ENCODE measurements at places on chromosomes 1 and 21.
A peak's percentile ranks its signal among the peaks of the same experiment; 100 is the strongest.

GRCh38 chr1:68270951-68271350, 38.6 kb upstream of the WLS start:
- DNase-seq: no peak
- H3K36me3 ChIP-seq: no peaks in the 10 kb centered on the region
- H3K4me3 ChIP-seq: no peak overlapping the region
- H3K4me1 ChIP-seq: no peaks in the 10 kb centered on the region
- no peaks in the 10 kb centered on the region for H3K27me3 ChIP-seq
- H3K27ac ChIP-seq: no peak overlapping the region

DNA sequence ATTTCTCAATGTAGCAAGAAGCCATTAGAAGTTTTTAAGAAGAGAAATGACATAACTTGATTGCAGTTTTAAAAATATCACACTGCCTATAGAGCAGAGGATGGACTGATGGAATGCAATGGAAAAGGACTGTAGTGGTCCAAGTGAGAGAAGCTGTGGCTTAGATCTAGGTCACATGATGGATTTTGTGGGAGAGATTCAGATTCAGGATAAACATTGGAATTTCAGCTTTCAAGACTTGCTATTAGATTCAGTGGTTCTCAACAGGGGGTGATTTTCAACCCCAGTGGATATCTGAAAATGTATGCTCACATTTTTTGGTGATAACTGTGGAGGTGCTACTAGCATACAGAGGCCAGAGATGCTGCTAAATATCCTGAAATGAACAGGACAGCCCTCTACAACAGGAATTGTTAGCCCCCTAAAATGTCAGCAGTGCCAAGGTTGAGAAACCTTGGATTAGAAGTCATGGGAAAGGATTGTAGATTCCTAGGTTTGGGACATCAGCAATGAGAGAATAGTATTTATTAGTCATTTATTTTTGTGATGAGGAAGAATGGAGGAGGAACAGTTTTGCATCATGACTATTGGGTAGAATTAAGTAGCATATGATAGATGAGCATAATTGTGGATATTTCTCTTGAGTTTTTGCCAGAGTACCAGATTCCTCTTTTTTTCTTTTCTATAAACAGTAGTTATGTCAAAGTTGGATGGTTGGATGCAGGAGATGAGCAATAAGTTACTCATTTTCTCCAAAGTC, 30.1 kb upstream of the KCNK2 start:
- no peaks in the 10 kb centered on the region for H3K36me3 ChIP-seq
- no peak for DNase-seq
- H3K4me3 ChIP-seq: no peak overlapping the region
- H3K27ac ChIP-seq: no peak overlapping the region

- H3K4me1 ChIP-seq: no peaks in the 10 kb centered on the region
- H3K27ac ChIP-seq: no peak overlapping the region
- H3K36me3 ChIP-seq: no peaks in the 10 kb centered on the region
- H3K27me3 ChIP-seq: no peaks in the 10 kb centered on the region
- DNase-seq: no peak
- H3K4me3 ChIP-seq: no peak overlapping the region
These were observed 27.9 kb downstream of the OVAAL start for GRCh38 chr1:180586671-180587155.

GRCh38 chr1:206022766-206023165, 929 bp downstream of the CTSE start:
- no peaks in the 10 kb centered on the region for H3K4me1 ChIP-seq
- no peaks in the 10 kb centered on the region for H3K27me3 ChIP-seq
- no peak overlapping the region for H3K4me3 ChIP-seq
- H3K27ac ChIP-seq: no peak overlapping the region
- H3K36me3 ChIP-seq: no peaks in the 10 kb centered on the region

DNA sequence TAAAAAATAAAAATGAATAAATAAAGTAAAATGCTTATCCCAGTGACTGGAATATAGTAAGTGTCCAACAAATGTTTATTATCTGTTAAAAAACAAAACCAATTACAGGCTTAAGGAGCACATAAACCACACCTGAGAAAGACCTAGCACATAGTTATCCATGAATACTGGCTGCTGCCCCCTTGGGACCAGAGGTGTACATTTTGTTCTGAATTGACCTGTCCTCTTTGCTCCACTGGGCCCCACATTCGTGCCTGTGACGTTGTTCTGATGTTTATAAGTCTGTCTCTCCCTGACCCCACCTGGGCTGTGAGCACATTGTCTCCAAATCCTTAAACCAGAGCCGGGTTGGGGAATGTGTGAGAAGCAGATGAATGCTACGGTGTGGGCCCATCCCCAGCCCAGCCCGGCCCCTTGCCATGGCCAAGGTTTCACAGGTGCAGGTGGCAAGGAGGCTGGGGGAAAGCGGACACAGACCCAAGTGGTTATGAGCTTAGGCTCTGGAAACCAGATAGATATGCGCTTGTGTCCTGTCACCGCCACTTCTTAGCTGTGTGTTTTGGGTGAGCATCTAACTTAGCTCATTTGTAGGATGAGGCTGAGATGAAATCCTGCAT, 29.1 kb downstream of the OPRD1 start:
- no peak overlapping the region for H3K4me3 ChIP-seq
- H3K4me1 ChIP-seq: no peaks in the 10 kb centered on the region
- H3K27me3 ChIP-seq: no peaks in the 10 kb centered on the region
- H3K36me3 ChIP-seq: no peaks in the 10 kb centered on the region
- H3K27ac ChIP-seq: no peak overlapping the region
- DNase-seq: no peak

DNA sequence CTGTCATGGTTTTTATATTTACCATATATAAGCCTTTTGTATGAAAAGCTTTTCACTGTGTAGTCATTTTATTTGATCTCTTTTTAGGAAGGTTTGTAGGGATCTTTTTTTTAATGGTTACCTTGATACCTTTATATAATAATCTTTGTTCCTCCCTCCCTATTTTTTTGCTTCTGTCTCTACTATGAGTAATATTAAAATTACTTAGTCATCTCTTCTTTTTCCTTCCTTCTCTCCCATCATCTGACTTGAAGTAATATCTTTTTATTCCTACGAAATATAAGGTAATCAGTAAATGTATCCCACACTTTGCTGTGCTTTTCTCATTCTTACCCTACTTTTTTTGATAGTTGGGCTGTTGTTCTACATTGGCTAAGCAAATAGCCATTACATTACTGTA, 161.4 kb downstream of the MAGI3 start:
- no peaks in the 10 kb centered on the region for H3K4me1 ChIP-seq
- no peak for DNase-seq
- no peak overlapping the region for H3K27ac ChIP-seq
- no peaks in the 10 kb centered on the region for H3K36me3 ChIP-seq
- H3K27me3 ChIP-seq: no peaks in the 10 kb centered on the region
- H3K4me3 ChIP-seq: no peak overlapping the region

DNA sequence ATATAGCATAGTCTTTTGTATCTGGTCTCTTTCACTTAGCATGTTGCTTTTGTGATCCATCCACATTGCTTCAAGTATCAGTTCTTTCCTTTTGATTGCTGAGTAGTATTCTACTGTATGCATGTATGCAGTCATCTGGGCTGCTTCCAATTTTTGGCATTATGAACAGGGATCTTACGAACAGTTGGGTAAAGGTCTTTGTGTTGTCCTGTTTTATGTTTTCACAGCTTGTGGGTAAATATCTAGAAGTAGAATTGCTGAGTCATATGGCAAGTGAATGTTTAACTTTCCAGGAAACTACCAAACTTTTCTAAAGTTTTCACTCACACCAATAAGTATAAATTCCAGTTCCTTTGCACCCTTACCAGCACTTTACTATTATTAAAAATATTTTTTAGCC, 60.9 kb downstream of the LHX4 start:
- no peak overlapping the region for H3K4me3 ChIP-seq
- no peaks in the 10 kb centered on the region for H3K4me1 ChIP-seq
- H3K27me3 ChIP-seq: no peaks in the 10 kb centered on the region
- no peak overlapping the region for H3K27ac ChIP-seq
- no peaks in the 10 kb centered on the region for H3K36me3 ChIP-seq

- no peak for DNase-seq
- no peak overlapping the region for H3K27ac ChIP-seq
- H3K36me3 ChIP-seq: no peaks in the 10 kb centered on the region
- no peak overlapping the region for H3K4me3 ChIP-seq
- no peaks in the 10 kb centered on the region for H3K4me1 ChIP-seq
These were observed 66.6 kb upstream of the ADAMTS5 start for GRCh38 chr21:27033471-27033870.

DNA sequence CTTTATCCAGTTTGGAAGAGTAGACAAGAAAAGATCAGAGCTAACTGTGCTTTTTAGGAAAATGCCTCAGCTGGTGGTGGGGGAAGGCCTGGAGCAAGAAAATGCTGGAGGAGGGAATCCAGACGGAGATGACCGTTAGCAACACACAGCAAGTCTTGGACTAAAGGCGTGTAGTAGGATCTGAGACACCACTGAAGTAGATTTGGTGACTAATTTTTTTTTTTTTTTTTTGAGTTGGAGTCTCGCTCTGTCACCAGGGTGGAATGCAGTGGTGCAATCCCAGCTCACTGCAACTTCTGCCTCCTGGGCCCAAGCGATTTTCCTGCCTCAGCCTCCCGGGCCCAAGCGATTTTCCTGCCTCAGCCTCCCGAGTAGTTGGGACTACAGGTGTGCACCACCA, 41.2 kb downstream of the LPAR3 start:
- no peak for DNase-seq
- no peaks in the 10 kb centered on the region for H3K4me1 ChIP-seq
- H3K36me3 ChIP-seq: no peaks in the 10 kb centered on the region
- no peak overlapping the region for H3K27ac ChIP-seq
- no peaks in the 10 kb centered on the region for H3K27me3 ChIP-seq

DNA sequence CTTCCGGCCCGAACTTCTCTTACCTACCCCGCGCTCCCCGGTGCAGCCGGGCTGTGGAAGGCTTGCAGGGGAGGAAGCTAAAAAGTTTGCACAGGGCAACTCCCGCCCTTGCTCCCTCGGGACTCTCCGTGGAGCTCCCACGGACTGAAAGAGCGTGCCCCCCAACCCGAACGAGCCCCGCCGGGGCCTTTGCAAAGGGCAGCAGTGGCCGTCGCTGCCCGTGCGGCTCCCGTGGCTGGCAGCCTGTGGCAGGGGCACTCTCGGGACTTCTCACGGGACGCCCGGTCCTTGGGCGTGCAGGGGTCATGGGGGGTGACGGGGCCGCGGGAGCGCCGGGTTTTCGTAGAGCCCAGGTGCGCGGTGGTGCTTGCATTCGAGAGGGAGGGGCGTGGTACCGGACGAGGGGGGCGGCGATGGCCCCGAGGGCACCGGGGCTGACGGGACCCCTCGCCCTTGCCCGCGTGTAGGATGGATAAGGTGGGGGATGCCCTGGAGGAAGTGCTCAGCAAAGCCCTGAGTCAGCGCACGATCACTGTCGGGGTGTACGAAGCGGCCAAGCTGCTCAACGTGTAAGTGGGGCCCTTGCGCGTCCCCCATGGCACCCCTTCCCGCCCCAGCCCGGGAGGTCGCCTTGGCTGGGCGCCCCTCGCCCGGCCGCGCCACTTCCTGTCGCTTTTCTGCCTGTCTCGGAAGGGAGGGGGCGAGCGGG, 711 bp downstream of the GADD45A start:
- peak overlapping the region; percentile 96 for H3K4me3 ChIP-seq
- H3K27me3 ChIP-seq: no peaks in the 10 kb centered on the region
- DNase-seq: peak; percentile 77
- peaks cover 5% of the 10 kb centered on the region for H3K4me1 ChIP-seq

DNA sequence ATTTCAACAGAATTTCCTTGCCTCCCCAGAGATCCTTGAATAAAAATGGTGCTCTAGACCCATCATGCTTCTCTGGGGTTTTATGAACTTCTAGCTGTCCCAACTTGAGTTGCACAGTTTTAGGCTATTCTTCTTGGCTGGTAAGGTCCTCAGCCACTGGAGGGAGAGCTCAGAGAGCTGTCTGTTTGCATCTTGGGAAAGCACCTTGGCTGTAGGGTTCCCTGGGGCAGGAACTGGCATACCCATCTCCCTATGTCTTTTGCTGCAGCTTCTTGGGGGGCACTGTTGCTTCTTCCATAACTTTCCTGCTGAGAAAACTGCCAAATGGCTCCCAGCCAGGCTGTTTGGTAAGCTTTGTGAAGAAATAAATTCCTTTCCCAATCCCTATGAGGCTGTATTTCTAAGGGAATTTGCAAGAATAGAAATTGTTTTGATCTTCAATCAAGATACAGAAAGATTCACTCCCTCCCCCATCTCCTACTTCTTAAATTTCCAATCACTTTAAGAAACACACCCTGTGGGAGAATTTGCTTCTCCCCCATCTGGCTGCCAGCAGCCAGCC, 8.2 kb upstream of the FMOD start:
- no peak overlapping the region for H3K4me3 ChIP-seq
- DNase-seq: no peak
- no peaks in the 10 kb centered on the region for H3K4me1 ChIP-seq
- H3K36me3 ChIP-seq: no peaks in the 10 kb centered on the region
- H3K27me3 ChIP-seq: no peaks in the 10 kb centered on the region
- no peak overlapping the region for H3K27ac ChIP-seq

GRCh38 chr1:53498555-53499131, 39.4 kb downstream of the DMRTB1 start:
- no peaks in the 10 kb centered on the region for H3K4me1 ChIP-seq
- peak; percentile 64 for DNase-seq
- H3K27me3 ChIP-seq: no peaks in the 10 kb centered on the region
- no peak overlapping the region for H3K4me3 ChIP-seq
- no peak overlapping the region for H3K27ac ChIP-seq
- no peaks in the 10 kb centered on the region for H3K36me3 ChIP-seq

DNA sequence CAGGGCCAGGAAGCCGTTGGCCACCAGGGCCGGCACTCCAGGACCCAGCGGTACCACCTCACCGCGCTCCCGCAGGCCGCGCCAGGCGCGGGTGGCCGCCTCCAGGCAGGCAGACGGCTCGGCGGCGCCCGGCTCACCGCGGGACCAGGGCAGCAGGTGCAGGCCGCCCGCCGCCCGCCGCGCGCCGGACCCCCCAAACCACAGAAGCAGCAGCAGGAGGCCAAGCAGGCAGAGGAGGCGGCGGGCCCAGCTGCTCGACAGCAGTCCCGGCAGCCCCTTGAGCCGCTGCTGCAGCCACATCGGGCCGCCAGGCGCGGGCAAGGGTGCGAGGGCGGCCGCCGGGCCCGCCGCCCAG, 312 bp downstream of the KIAA2013 start:
- no peak overlapping the region for H3K27ac ChIP-seq
- H3K4me3 ChIP-seq: peak overlapping the region; percentile 51
- H3K4me1 ChIP-seq: peaks cover 2% of the 10 kb centered on the region
- no peaks in the 10 kb centered on the region for H3K27me3 ChIP-seq

- peaks cover 2% of the 10 kb centered on the region for H3K27me3 ChIP-seq
- no peak overlapping the region for H3K4me3 ChIP-seq
These were observed 47.7 kb downstream of the ELAVL4 start for GRCh38 chr1:50156241-50157010.
